Colonic mucosa (tissue), 4 donors: ENCODE measurements at places on chromosomes 7 and 10. TPM values are rescaled to one million over a fixed set of nuclear protein-coding genes. Genes with fewer than 3 reads are reported as not detected.

BICC1 gene
- total RNA-seq = 2.9 TPM

DNA sequence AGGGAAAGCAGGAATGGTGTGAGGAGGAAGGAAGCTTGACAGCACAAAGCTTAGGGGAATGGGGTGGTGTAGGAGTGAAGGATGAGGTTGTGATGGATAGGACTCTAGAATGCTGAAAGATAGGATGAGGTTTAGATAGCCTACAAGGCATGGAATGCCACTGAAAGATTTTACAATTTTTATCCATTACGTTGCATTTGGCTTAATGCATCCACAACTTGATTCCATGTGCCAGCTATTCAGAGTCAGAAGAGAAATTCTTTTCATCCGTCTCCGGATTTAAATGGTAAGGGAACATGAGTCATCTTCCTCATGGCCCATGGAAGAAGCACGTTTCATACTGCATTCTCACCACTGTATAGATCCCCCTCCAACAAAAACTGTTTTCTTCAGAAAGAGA, 212.4 kb upstream of the BMPER start:
- DNase-seq = no peak

GRCh38 chr7:30674876-30675275, 7.4 kb downstream of the CRHR2 start:
- no peak for DNase-seq

DNA sequence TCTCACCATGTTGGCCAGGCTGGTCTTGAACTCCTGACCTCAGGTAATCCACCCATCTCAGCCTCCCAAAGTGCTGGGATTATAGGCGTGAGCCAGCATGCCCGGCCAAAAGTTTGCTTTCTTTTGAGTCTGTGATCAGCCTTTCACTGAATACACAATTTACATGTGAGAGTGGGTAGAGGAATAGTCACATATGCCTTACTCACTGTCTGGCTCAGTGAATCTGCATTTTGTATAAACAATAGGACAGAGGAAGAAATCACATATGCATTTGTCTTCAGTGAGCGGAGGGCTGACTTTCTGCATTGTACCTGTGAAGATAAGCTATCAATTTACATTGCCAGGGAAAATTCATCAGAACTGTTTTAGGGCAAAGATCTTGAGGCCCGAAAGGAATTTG, 2.5 kb upstream of the TECPR1 start:
- no peak for DNase-seq

STOX1 gene
- total RNA-seq = 3.2 TPM

DNA sequence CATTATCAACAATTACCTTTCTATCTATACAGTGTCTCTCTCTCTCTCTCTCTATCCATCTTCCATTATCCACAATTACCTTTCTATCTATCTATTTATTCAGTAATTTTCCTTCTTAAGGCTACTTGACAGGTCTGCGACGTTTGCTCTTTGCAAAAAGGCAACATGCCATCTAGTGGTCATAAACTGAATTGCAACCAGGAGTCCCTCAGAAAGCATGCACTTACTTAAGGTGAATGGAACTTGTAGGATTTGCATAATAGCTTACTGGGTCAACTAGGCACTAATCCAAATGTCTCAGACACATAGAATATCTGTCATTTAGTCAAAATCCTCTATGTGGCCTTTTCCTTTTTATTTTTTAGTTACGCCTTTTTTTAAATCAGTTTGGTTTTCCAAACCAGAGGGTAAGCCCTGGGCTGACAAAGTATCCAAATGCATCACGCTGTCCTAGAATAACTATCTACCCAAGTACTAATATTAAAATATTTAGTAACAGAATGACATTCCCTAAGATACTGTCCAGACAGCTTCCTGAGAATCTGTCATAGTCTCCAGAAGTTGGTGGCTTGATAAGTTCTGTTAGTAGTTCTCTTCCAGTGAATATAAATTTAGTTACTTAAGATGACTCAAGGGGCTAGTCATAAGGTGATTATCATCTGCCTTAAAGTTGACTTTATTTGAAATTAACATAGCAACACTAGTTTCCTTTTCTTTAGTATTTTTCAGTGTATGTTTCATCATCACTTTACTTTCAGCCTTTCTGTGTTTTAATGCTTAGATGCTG, 208.3 kb downstream of the PPP1R3A start:
- peak; percentile 57 for DNase-seq

ARHGEF5 gene
- 83.6 TPM for total RNA-seq

DNA sequence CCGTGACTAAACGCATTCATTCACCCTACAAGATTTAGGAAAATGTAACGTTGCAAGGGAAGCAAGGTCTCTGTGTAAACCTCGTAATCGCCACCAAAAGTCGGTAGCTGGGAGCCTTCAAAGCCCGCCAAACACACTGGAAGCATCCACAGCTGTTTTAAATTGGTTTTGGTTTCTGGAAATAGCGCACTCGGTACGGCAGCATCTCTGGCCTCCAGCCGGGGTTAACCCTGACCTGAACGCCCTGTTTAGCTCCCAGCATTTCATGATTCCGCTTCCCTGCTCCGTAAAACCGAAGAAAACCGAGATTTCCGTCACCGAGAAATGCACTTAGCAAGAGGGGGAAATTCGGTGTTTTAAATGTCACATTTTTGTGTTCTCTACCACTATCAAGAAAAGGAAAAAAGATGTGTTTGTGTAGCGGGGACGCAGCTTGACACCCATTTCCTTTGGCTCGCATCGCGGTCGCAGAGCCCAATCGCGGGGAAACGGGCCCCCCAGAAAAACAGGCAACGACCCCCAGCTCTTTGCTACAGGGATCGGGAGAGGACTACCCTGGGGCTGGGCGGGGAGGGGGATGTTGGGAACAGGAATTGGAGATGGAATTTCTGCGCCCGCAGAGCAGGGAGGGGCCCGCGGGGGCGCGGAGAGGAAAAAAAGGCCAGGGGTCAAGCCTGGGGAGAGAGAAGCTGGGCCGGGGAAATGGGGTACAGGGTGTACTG, 646 bp downstream of the SGCE start:
- DNase-seq = peak; percentile 18

DNA sequence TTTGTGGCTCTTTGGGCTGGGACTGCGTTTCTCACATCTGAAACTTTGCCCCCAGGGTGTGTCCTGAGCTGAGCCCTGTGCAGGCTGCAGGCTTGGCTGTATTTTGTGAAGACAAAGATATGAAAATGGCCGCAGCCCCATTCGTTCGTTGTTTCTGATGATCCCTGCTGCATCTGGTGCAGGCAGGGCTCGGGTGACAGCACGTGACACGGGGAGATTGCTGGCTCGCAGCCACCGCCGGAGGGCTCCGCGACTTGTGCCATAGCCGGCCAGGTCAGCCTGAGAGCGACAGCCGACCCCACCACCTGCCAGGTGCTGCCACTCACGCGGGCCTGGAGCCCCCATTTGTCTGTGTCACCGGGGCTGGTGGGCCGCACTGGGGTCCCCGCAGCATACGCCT, 81.3 kb downstream of the ZRANB1 start:
- no peak for DNase-seq

GRCh38 chr7:41771717-41772116, 68.8 kb upstream of the INHBA start:
- no peak for DNase-seq

DNA sequence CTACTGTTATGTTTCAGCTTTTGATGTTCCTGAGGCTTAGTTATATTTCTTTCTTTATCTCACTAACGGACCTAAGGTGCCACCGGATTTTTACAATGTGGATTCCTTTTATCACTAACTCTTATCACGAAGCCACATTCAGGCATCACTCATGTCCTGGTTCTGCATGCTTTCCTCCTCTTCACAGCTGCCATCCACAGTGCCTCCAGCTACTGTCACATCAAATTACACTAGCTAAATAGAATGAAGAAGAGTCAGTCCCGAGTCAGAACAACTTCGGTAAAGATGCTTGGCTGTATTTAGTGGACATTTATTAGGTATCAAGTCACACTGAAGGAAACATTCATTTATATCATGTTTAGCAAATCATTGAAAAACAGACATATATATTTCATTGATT, 153.2 kb downstream of the NEBL start:
- DNase-seq = no peak

DNA sequence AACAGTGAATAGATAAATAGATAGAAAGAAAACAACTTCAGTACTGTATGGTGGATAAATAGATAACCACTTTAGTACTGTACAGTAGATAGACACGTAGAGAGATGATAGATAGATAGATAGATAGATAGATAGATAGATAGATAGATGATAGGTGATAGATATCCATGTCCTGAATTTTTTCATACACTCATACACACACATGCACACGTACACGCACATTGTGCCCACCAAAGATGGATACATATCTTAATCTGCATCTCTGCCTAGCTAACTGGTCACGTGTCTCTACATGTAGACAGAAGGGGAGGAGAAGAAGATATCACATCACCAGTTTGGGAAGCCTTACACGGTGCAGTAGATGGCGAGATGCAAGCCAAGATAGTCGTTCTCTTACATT, 99.2 kb downstream of the ARID5B start:
- DNase-seq = no peak

GRCh38 chr7:148633761-148634160, 43.2 kb downstream of the C7orf33 start:
- no peak for DNase-seq

CACNA2D1 gene
- total RNA-seq = 1.4 TPM

DNA sequence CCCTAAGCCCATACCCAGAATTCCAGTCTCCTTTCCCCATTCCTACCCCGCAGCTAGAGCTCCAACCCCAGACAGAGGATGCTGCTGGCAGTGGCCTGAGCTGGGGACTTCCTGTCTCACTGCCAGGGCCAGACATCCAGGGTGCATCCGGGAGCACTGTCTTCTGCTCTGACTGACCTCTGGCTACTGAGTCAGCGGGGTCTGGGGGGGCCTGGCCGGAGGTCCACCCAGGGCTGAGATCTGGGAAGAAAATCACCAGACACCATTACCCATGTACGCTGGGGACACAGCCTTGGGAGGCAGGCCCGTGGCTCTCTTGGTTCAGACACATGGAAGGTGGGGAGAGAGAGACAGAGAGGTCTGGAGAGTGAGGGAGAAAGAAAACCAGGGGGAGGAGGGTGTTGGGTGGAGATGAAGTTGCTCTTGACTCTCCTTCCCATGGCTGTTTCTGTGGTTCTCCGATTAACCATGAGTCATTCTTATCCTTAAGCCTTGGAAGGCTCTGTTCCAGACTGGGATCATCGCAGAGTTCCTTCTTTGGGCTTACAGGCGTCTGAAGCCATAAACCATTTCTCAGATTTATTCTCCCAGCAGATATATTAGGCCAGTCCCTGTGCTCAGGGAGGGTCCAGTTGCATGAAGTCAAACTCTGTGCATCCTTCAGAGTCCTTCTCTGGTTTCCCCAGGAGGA, 23.6 kb downstream of the TSPAN15 start:
- no peak for DNase-seq

DNA sequence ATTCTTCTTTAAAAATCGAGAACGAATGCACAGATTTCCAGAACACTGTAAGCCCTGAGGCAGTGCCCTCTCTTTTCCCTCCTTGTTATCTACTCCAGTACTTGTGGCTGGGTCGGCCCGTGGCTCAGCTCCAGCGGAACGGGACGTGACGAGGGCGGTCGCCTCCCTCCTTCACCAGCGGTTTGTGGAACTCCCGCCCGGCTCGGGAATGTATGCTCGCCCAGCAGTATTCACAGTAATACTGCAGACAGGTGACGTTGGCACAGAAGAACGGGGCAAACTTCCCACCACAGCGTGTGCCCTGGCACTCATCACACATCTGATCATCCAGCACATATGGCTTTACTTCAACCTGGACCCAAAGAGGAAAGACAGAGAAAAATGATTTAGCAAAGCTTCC, 128.5 kb downstream of the BTAF1 start:
- no peak for DNase-seq

GRCh38 chr10:36051500-36051991, 409.4 kb upstream of the FZD8 start:
- DNase-seq = no peak

DNA sequence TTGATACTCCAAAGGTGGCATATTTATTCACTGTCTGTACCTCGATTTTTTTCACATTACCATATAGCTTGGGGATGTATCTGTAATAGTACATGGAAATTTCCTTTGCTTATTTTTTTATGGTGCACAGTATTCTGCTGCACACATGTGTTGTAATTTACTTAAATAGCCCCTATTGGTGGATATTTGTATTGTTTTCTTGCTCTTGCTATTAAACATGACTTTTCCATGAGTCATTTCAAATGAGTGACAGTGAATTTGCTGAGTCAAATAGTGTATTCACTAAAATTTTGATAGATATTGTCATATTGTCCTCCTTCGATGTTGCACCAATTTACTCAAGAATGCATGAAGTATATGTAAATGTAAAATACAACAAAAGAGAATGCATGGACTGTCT, 122.7 kb upstream of the STEAP4 start:
- no peak for DNase-seq

SPDYE2 gene
- total RNA-seq = not detected

CFAP43 gene
- 0.16 TPM for total RNA-seq

- peak; percentile 34 for DNase-seq
These were observed 14.7 kb downstream of the CDNF start for GRCh38 chr10:14822879-14823755.

LIPJ gene
- total RNA-seq = 0.16 TPM

DNA sequence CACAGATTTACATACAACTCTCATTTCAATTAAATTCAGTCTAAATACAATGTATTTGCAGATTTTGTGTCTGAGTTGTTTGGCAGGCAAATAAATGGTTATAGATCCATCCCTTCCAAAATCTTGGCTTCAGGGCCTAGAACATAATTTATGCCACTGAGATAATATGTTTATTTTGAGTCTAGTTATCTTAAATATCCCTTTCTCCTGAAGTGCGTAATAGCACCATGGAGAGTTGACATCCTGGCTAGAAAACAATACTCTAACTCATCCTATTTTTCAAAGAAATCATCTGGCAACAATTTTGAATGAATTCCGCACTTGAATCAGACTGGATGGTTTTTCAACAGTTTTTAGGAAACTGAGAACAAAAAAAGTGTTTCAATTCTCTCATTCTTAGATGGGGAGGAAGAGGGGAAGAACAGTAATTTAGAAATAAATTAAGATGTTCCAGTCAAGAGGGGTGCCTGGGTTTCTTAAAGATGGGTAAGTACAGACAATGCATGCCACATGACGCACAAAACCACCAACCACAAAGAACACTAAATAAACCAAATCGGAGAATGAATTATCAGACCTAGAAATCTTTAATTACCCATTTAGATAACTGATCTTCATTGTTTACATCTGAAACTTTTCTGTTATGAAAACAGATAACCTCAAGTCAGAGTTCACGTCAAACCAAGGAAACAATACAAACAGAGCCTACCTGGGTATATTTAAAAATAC, 228.7 kb upstream of the PTN start:
- DNase-seq = no peak
